Right ventricle myocardium superior (tissue), 1 donor: ENCODE measurements at places on chromosomes 13 and 19. TPM values are rescaled to one million over a fixed set of nuclear protein-coding genes. Genes with fewer than 3 reads are reported as not detected.

ZIM2 gene
- total RNA-seq = not detected

PSG2 gene
- total RNA-seq = not detected

FAM174C gene
- total RNA-seq = 12.4 TPM

SPINT2 gene
- total RNA-seq = 8.7 TPM

LILRA6 gene
- total RNA-seq = 1.8 TPM

ZNF835 gene
- 5.6 TPM for total RNA-seq

PDX1 gene
- total RNA-seq = not detected

ZNF160 gene
- 15.7 TPM for total RNA-seq

NKPD1 gene
- not detected for total RNA-seq

- DNase-seq = no peak
These were observed 68.4 kb downstream of the SPATA13 start for GRCh38 chr13:24228852-24229458.

DNA sequence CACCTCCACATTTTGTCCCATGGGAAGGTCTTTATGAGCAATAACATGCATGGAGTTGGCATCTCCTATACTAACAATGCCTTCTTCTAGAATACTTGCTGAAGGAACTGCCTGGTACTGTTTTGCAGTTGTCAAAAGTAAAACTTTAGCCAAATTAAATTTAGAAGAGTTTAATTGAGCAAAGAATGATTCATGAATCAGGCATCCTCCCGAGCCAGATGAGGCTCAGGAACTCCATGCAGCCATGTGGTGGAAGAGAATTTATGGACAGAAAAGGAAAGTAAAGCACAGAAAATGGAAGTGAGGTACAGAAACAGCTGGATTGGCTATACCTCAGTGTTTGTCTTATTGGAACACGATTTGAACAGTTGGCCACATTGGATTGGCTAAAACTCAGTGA lies 1081.9 kb downstream of the SLITRK1 start:
- no peak for DNase-seq

GRCh38 chr13:112747256-112747655 lies 57.4 kb downstream of the ATP11A start:
- DNase-seq = no peak

DNA sequence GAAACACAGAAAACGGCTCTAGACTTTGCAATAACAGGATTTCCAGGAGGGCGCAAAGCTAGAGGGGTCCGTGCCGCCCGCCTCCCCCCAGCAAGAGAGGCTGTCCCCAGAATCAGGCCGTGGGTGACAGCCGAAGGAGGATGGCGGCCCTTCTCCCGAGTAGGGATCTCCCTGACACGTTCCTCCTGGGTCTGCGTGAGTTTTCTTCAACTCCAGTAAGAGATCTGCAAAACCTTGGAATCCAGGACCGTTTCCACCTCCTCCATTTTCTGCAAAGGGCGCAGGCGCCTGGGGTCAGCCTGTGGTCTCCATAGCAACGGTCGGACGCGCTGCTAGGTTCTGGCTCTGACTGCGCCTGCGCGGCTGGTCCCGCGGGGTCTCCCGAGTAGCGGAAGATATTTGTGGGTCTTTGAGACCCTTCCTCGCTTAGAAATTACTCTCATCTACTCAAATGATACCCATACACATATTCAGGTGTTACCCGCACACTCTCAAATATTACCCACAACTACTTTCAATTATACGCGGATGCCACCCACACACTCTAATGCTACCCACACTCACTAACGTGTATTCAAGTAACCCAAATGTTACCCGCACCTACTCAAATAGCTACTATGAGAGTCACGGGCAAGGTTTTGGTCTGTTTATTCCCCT lies 2.1 kb downstream of the PNMA8C start:
- peak; percentile 87 for DNase-seq

GRCh38 chr13:98784666-98785065 lies 32.2 kb upstream of the SLC15A1 start:
- no peak for DNase-seq

GRCh38 chr13:50017819-50018218 lies 2.6 kb downstream of the KCNRG start:
- DNase-seq = no peak

GRCh38 chr13:51764184-51765141 lies 39.5 kb downstream of the DHRS12 start:
- DNase-seq = peak; percentile 86

DNA sequence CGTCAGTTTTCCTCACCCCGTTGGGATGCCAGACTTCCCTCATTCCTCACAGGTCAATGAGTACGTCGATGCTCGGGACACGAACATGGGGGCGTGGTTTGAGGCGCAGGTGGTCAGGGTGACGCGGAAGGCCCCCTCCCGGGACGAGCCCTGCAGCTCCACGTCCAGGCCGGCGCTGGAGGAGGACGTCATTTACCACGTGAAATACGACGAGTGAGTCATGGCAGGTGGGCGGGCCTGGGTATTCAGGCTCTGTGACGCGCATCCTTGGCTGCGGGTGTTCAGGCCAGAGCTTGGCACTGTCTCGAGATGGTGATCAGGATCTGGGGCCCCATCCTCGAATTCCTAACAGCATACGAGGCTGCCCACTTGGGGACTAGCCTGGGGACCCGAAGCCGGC lies 21.4 kb downstream of the UHRF1 start:
- DNase-seq = no peak

DNA sequence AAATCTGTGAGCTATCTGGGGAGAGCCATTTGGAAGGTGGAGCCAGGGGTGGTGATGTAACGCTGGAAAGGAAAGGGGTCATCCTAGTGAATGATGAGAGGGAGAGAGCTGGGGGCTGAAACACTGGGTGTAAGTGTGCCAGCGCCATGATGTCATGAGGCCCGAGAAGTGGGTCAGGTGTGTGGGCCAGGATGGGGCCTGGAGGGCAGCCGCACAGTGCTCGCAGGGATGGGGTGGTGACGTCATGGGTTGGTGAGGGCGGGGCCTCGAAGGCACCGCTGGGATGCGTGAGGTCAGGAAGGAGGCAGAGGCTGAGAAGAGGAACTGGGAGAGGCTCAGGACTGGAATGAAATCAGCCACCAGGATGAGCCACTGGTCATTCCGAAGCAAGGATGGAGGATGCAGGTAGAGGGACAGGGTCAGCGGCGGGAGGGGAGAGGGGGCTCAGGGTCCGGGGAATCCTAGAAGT lies 4.4 kb downstream of the CCDC61 start:
- peak; percentile 57 for DNase-seq

DNA sequence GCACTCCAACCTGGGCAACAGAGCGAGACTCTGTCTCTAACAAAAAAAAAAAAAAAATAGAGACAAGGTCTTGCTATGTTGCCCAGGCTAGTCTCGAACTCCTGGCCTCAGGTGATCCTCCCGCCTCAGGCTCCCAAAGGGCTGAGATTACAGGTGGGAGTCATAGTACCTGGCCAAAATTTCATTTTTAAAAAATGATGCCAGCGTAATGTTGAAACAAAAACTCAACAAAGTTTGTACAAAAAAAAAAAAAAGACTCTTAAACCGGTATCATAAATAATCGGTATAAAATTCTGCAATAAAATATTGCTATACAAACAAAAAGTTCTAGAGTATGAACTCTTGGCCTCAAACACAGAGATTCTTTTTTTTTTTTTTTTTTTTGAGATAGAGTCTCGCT lies 3.5 kb downstream of the GMFG start:
- no peak for DNase-seq

- DNase-seq = no peak
These were observed 14.5 kb downstream of the FFAR2 start for GRCh38 chr19:35462476-35462953.

DNA sequence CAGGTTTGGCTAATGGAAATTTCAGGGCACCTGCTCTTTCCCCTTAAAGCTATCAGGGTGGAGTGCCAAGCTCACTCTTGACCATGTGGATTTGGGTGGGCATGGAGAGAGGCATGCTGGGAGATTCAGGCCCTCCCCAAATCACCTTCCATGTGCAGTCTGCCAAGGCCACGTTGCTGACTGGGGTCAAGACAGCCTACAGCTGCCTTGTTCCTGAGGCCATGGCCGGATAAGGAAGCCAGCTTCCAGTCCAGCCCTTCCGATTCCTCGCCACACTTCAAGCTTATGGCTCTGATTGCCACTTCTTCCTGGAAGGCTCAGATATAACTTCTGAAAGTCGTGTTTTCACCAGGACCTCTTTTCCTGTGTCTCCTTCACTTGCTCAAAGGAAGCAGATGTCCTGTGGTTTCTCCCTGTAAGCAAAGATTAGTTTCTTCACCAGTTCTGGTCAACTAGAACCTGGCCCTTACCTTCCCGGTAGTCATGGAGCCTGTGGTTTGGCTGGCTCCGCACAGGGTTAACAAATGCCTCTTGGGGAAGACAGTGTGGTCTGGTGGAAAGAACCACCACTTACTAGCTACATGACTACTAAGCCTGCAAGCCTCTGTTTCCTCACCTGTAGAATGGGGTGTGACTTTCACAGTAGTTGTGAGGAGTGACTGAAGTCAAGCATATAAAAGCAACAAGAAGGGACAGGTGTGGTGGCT lies 16.1 kb upstream of the TPT1 start:
- DNase-seq = no peak

- DNase-seq = no peak
These were observed 1.9 kb downstream of the TBC1D17 start for GRCh38 chr19:49879243-49879963.
